ENCODE measurements at places on chromosomes 2 and 18. TPM values are rescaled to one million over a fixed set of nuclear protein-coding genes. Genes with fewer than 3 reads are reported as not detected.

GBX2 gene
- not detected for total RNA-seq

CXCR4 gene
- 9.0 TPM for total RNA-seq

APCDD1 gene
- total RNA-seq: 2.8 TPM

SRD5A2 gene
- total RNA-seq: not detected

PDE1A gene
- total RNA-seq: 5.2 TPM

REG3G gene
- 0.28 TPM for total RNA-seq

PROKR1 gene
- not detected for total RNA-seq

LINC00305 gene
- not detected for total RNA-seq

ATF2 gene
- 34.0 TPM for total RNA-seq

HNMT gene
- total RNA-seq: 93.6 TPM

ELP2 gene
- total RNA-seq: 51.7 TPM

ST8SIA3 gene
- under 0.01 TPM for total RNA-seq

EPB41L3 gene
- 14.5 TPM for total RNA-seq

CSRNP3 gene
- total RNA-seq: 2.2 TPM

RND3 gene
- 28.1 TPM for total RNA-seq

SERPINB11 gene
- total RNA-seq: 0.47 TPM

ACKR3 gene
- total RNA-seq: 2.6 TPM

TRIM43 gene
- total RNA-seq: not detected

MEIS1 gene
- 6.3 TPM for total RNA-seq

MAPRE3 gene
- total RNA-seq: 1.0 TPM

NEU4 gene
- total RNA-seq: 52.7 TPM

SDC1 gene
- 269 TPM for total RNA-seq

NOL4 gene
- total RNA-seq: 0.65 TPM

ANKRD30BL gene
- not detected for total RNA-seq

SCYGR3 gene
- not detected for total RNA-seq

IL1B gene
- total RNA-seq: 1.0 TPM

BCL2 gene
- 3.9 TPM for total RNA-seq

POTEI gene
- not detected for total RNA-seq

FAM117B gene
- total RNA-seq: 2.9 TPM

GFPT1 gene
- total RNA-seq: 16.9 TPM

EFR3B gene
- total RNA-seq: 0.33 TPM

ASB18 gene
- not detected for total RNA-seq

GRB14 gene
- total RNA-seq: 1.0 TPM

TSGA10 gene
- total RNA-seq: 3.5 TPM

REG3A gene
- total RNA-seq: not detected

YES1 gene
- total RNA-seq: 26.0 TPM

Data from liver (tissue), 10 donors.